LHCN-M2 (cell line): ENCODE measurements at places on chromosomes 5 and 9. TPM values are rescaled to one million over a fixed set of nuclear protein-coding genes. Genes with fewer than 3 reads are reported as not detected.

MELK gene
- total RNA-seq: 71.9 and 74.2 TPM in 2 replicates

F2RL2 gene
- total RNA-seq: 0.52 and 0.71 TPM in 2 replicates

CER1 gene
- not detected in 2 replicates for total RNA-seq

IFNB1 gene
- total RNA-seq: not detected in 2 replicates

IFNA13 gene
- not detected in 2 replicates for total RNA-seq

MSMP gene
- not detected in 2 replicates for total RNA-seq

DNA sequence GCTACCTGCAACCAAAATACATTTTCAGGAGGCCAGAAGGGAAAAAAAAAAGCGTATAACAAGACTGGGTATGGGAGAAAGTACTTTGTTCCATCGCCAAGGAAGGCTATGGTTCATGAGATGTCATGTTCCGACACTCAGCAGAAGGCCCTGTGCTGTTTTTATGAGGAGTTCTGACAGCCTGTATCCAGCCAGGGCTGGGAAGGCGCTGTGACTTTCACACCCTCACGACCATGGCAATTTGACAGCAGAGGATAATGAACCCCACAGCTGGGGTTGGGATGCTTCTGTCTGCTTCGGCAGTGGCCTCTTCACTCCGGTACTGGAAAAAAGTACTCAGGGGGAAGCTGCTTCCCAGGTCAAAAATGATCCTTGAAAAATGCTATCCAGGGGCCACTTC, 154.4 kb downstream of the PRELID2 start:
- DNase-seq: no peak

GRCh38 chr5:91162534-91163381, 220.4 kb downstream of the ARRDC3 start:
- peak; percentile 95 for DNase-seq

DNA sequence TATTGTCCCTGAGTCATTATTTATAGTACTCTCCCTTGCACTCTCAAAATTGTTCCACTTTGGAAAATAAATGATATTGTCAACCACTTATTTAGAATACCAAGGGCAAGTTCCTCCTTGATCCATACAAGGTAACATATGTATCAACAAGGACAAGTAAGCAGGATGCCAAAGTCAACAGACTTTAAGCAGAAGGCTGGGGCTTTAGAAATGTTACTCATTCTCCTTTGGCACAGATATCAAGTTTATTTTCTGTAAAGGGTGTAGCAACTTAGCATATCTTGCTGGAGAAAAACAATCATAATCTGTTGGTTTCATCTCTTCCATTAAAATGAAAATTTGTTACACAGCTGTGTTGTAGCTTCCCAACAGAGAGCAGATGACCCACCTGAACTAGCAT, 248.7 kb upstream of the SLC30A5 start:
- DNase-seq: peak; percentile 25

DNA sequence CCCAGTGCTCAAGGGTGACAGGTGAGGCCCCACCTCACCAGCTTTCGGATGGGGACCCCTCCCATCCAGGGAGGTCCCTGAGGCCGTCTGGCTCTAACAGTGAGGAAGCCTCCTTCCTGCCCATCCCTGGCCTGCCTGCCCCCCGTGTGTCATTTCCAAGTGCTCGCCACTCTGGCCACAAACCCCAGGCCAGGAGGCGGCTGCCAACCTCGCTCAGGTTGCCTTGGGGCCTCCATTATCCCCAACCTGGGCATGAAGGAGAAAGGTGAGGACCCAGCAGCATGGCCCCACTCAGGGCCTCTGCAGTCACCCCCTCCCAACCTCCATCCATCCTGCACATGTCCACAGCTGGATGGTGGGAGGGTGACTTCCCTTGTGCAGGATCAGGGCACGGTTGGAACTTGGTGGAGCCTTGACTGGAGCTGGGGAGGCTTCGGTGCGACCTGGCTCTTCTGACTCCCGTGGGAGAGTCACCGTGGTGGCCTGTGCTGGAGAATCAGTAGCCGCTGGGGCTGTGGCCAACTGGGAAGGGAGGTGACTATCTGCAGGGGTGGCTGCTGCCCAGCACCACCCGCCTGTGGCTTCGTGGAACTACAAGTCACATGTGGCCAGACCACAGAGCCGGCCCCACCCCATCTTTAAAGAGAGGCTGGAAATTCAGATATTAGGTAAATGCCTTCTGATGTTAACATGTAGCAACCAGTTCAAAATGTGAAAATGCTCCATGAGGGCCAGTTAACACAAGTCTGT, 37.5 kb upstream of the GFPT2 start:
- DNase-seq: no peak

DNA sequence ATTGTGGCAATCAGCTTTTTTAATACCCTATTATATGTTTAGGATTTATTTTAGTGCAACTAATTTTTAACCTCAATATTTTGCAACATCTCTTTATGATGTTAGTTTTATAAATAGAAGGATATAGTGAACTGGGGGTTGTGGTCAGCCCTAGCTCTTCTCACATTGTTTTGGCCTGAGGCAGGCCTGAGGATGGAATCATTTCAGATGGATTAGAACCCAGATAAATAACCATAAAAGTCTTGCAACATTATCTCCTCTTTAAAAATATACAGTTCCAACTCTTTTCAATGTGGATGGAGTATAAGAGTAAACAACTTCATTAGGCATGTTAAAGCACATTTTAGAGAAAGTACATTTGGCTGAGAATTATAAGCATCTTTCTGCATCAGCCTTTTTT, 522.7 kb downstream of the NR2F1-AS1 start:
- DNase-seq: peak; percentile 77

- DNase-seq: no peak
Measured at GRCh38 chr9:4389755-4390154, 89.9 kb upstream of the GLIS3 start.

- no peak for DNase-seq
Measured at GRCh38 chr5:115469904-115470516, 74.6 kb downstream of the FEM1C start.

GRCh38 chr9:116387934-116388698, 234.5 kb downstream of the PAPPA start:
- no peak for DNase-seq

GRCh38 chr9:121685146-121685794, 33.8 kb downstream of the DAB2IP start:
- no peak for DNase-seq

DNA sequence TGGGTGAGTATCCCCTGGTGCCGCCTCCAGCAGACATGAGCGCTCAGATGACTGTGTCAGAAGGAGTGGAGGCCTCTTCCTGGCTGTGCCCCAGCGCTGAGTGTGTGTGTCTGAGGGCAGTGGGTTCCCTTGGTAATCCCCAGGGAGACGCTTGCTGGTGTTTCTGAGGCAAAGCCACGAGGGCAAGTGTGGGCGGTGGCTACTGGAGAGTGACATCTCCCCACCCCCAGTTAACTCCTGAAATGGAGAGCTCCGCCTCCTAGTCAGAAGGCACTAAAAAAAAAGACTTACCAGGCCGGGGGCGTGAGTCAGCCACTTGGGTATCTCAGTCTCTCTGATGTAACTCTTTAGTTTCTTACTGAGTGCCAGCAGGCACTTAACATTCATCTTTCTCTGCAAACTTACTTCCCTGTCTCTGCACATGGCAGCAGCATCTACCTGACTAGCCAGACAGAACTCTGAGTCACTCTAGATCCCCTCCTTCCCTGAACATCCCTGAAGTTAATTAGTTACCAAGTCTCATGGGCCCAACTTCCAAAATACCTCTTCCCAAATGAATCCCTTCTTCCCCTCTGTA, 19.3 kb downstream of the ORM2 start:
- peak; percentile 95 for DNase-seq
